ENCODE measurements at places on chromosomes 1 and 21.

- DNase-seq, result no peak
Measured at GRCh38 chr21:18191139-18191538, 53.5 kb upstream of the CHODL start.

GRCh38 chr1:8482979-8483381 lies 165.1 kb downstream of the SLC45A1 start:
- DNase-seq, result no peak

DNA sequence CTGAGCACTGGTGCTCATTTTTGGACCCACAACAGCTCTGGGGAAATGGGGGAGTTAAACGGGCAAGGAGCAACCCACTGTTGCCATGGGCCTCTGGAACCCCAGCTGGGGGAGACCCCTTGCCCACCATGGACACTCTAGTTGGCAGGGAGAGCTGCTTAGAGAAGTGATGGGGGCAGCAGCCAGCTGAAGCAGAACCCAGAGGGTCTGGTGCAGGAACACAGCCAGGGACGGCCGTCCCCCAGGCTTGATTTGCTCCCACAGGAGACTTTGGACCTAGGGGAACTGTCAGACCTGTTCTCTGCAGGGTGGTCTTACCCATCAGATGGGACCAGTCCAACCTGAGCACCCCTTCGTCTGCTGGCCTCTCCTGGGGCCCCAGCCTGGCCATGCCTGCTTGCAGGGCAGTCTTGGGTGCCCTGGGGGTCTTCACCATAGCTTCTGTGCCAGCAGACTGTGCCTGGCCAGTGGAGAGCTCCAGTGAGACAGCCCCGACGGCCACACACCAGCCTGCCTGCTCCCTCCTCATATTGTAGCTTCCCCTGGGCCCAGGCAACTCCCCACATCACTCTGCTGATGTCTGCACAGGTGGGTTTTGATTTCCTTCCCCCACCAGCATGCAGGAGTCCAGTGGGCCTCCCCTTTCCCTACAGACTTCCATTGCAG lies 11.3 kb downstream of the SPATC1L start:
- no peak for DNase-seq

- DNase-seq, result no peak
Measured at GRCh38 chr1:67061266-67061665, 7.3 kb upstream of the SLC35D1 start.

- no peak for DNase-seq
Measured at GRCh38 chr1:10899490-10900250, 103.2 kb upstream of the CASZ1 start.

DNA sequence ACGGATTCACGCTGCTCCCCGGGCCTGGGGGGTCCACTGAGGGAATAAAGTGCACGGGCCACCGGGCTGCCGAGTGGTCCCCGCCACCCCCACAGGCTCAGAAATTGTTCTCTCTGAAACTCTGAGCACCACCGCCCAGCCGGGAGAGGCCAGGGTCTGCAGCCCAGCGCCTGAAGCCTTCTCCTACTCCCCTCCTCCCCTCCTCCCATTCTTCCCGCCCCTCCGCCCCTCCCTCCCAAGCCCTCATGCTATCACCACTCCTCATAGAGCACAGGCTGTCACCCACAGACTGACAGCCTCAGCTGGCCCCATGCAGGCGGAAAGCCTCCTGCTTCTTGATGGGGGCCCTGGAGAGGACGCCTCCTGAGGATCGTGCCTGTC lies 707 bp upstream of the GPR153 start:
- DNase-seq, result no peak

DNA sequence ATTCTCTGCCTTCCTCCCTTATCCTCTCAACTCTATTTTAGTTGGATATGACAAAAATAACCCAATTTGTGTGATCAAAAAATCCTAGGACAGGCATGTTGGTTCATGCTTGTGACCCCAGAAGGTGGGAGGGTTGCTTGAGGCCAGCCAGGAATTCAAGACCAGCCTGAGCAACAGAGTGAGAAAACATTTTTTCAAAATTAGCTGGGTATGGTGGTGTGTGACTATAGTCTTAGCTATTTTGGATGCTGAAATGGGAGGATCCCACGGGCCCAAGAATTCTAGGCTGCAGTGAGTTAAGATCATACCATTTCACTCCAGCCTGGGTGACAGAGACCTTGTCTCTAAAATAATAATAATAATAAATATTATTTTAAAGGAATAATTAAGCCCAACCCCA lies 1383.1 kb upstream of the ADGRL2 start:
- DNase-seq, result no peak

- DNase-seq, result no peak
Measured at GRCh38 chr1:38487396-38487795, 372.2 kb downstream of the RRAGC start.

- DNase-seq, result no peak
Measured at GRCh38 chr1:51622455-51622913, 5.6 kb downstream of the OSBPL9 start.

GRCh38 chr1:48492392-48492791 lies 20.4 kb upstream of the SPATA6 start:
- no peak for DNase-seq

- DNase-seq, result no peak
Measured at GRCh38 chr1:234727018-234727940, 117.3 kb upstream of the IRF2BP2 start.

DNA sequence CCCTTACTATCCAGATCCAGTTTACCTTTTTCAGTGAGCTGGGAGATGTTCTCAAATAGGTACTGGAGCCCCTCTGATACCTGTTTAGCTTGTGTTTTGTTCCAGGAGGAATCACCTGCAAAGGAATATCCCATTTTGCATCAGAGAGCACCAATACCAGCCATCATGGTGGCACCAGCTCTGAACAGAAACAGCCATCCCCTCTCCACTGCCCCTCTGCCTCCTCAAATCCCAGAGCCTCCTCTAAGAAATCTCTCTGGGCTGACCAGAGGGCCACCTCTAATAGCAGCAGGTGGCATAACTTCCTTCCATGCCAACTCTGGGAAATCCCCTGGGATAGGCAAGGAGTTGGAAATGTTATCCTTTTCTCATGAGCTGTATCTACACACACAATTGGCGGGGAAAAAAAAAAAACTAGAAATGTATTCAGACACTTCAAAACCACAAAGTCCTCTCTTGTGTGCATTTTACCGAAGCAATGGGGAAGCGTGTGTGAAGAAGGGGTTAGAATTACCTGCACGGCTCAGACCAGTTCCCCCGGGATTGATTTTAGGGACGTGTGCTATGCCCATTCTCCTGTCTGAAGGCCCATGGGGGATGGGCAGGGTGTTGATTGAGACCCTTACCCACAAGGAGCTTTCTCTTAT lies 2.4 kb downstream of the PGLYRP4 start:
- DNase-seq, result no peak

DNA sequence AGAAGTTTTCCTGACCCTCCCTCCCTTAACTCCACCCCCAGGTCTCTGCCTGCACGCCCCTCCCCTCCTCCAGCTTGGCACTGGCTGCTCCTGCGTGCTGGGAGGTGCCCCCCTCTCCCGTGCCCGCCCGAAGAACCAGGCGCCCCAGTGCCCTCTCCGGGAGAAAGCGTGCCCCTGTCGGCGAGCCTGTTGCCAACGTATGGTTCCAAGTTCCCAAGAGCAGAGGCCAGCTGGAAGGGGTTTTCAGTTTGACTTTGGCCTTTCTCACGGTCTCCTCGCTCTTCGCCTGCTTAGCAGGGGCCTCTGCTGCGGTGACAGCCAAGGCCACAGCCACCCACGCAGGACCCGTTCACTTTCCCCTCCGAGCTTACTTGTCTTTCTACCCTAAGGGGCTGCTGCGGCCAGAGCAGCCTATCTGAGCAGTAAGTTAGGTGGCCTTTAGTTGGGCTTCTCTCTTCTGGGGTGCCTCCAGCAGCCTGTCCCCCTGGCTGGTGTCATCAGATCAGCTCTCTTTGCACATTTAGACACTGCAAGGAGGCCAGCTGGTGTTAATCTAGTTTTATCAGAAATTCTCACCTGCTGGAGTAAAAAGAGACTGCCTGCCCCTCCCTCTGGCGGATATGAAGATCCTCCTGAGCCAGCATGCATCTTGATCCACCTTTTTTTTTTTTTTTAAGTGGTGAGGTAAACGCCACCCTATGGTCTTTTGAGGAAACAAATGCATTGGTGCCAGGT lies 1.5 kb downstream of the STUM start:
- DNase-seq, result no peak

DNA sequence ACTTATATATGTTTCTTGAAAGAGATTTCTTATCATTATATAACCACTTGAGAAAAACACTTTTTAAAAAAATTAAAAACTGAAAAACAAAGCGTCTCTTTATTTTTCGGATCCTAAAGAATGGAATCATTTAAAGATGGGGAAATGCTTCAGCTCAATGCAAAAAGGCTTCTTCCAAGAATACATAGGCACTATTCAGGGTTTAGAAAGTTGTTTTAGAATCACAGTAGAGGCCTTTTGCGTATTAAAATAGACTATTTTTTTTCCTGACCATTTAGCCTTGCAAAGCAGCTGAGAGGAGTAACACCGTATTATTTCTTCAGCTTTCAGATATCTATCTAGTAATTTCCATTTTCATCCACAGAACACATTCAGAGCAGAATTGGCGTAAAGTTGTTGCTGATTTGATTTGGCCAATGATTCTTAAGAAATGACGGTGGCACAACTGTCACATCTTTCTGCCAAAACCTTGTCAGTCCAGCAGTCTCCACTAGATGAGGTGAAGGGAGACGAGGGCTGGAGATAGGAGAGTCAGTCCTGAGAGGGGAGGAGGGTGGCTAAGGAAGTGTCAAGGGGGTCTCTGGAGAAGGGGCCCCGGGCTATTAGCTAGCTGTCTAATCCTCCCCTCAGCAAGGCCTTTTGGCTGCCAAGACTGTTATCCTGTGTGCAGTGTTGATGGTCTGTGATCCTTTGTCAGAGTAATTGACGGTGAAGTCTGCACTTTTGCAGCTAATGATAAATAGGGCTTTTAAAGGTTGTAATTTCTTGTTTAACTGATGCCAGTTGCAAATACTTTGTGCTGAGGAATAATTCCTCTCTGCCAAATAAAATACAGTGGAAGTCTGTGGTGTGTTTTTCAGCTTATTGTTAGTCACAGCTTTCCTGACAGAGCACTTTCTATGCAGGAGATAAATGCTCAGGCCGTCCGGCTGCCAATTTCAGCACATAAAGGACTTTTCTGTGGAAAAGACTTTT lies 34.7 kb downstream of the PRRX1 start:
- no peak for DNase-seq

DNA sequence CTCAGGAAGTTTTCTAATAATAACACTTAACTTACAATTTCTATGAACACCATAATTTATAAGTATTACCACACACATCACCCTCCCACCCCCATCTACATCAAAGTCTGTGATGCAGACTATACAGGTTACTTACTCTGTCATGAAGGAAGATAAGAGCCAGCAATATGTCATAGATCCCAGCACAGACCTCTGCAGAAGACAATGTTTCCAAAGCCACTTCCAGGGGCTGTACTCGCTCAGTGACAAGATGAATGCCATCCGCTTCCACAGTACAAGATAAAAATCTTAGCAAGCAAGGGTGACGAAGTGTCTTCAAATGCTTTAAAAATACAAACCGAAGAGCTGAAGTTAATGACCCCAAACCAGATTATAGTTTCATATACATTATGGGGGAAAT lies 15.2 kb downstream of the SCYL3 start:
- DNase-seq, result no peak

- DNase-seq, result no peak
Measured at GRCh38 chr1:52920791-52921291, 699 bp downstream of the ECHDC2 start.

DNA sequence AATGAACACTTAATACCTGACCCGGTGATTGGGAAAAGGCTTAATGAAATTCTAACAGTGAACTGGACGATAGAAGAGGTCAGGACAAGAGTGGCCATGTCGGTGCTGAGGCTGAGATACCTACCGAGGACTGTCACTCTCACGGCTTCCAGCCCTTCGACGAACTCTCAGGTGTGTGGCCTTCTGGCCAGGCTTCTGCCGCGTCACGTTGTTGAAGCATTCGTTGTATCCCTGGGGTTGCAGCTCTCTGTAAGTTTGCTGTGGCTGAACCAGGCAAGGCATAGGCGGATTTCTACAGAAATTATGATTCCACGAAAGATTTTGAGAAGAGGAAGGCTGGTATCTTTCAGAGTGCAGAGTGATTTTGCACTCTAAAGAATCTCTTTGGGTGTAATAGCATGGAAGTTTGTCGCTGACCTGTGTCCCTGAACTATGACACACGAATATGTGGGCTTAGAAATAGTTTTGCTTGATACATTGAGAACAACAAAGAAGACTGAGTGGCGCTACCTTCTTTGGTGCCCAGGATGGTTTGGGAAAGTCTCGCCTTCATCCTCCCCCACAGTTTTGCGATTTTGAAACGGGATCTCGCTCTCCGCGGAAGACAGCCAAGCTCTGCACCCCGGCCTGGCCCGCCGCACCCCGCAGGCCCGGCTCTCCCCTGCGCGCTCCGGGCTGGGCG lies 403 bp upstream of the EPHX4 start:
- DNase-seq, result no peak

DNA sequence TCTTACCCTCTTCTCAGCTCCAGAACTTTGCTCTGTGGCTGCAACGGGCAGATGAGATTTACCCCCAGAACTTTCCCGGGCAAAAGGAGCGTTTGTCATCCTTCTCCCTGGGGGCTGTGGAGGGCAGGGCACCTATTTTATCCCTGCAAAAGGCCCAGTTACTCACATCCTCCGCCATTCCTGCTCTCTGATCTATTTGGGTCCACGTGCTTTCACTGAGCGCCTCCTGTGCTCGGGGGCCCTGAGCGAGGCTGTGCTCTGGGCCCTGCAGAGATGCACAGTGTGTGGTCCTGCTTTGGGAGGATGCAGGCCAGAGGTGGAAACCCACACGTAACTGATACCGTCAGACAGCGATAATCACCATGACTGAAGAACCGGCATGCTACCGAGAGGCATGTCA lies 2.4 kb upstream of the CSMD2 start:
- DNase-seq, result no peak

GRCh38 chr1:85048296-85049064 lies at the start of gene MCOLN3:
TSS of gene MCOLN3 (minus strand) at chr1:85048500. CDS start at chr1:85045360, 3,140 bp downstream.
- DNase-seq, result no peak

DNA sequence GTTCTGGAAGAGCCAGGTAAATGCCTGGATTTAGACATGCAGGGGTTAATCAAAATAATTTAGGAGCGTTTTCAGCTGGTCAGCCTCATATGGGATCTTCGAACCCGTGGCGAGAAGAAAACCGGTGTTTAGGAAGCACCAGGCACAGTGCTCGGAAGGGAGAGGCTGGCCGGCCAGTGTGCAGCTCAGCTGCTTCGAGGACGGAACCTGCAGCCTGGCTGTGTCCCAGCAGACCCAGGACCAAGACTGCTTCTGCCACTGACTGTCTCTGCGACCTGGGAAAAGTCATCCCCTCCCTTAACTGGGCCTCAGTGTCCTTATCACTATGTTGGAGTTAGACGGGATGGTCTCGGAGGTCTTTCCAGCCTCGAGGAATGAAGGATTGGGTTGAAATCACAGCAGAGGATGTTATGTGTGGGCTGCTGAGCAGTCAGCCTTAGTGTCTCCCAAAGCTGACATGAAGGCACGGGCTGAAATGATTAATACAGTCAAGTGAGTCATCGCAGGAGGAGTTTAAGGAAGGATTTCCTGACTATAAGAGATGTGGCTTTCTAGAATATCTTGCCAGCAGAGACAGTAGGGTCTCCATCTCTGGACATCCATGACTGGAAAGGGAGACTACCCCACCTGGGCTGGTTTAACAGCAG lies 20.8 kb downstream of the PPFIA4 start:
- DNase-seq, result no peak
